Activated CD4-positive, alpha-beta T cell treated with anti-CD3 and anti-CD28 coated beads, Interleukin-2, amount 50 U/mL, for 4 hours (primary cell): ENCODE measurements at places on chromosomes 1 and 21.

- DNase-seq: no peak
Observed at GRCh38 chr1:66271216-66271903, 262.6 kb upstream of the SGIP1 start.

- DNase-seq: no peak
Observed at GRCh38 chr1:26070963-26071342, 3.5 kb upstream of the TRIM63 start.

- DNase-seq: peak; percentile 2
Observed at GRCh38 chr1:8816831-8817411, 519 bp downstream of the RERE start.

DNA sequence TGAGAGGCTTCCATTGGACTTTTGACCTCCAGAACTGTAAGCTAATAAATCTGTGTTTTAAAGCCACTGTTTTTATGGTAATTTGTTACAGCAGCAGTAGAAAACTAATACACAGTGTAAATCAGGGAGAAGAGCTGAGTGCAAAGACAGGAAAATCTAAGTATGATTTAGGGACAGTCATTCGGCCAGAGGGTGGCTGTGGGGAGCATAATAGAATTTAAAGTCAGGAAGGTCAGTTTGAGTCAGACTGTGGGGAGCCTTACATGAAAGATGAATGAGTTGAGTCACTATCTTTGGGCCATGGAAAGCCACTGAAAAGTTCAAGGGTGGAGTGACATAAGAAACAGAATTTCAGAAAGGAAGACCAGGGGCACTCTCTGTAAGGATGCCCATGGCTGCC is 52.4 kb upstream of the SSX2IP start:
- no peak for DNase-seq
